IgD-negative memory B cell (primary cell): ENCODE measurements at places on chromosomes 11 and 22. TPM values are rescaled to one million over a fixed set of nuclear protein-coding genes. Genes with fewer than 3 reads are reported as not detected.

OR4A16 gene
- polyA plus RNA-seq = not detected

TMX2 gene
- polyA plus RNA-seq = 76.1 TPM

PDE3B gene
- 5.5 TPM for polyA plus RNA-seq

COMT gene
- 85.3 TPM for polyA plus RNA-seq

CD248 gene
- 0.19 TPM for polyA plus RNA-seq

NUP98 gene
- polyA plus RNA-seq = 34.0 TPM

P4HA3 gene
- not detected for polyA plus RNA-seq

LDHAL6A gene
- not detected for polyA plus RNA-seq

DDTL gene
- polyA plus RNA-seq = 1.7 TPM
